ENCODE measurements at places on chromosomes 16 and 17. TPM values are rescaled to one million over a fixed set of nuclear protein-coding genes. Genes with fewer than 3 reads are reported as not detected.
A peak's percentile ranks its signal among the peaks of the same experiment; 100 is the strongest.

DNA sequence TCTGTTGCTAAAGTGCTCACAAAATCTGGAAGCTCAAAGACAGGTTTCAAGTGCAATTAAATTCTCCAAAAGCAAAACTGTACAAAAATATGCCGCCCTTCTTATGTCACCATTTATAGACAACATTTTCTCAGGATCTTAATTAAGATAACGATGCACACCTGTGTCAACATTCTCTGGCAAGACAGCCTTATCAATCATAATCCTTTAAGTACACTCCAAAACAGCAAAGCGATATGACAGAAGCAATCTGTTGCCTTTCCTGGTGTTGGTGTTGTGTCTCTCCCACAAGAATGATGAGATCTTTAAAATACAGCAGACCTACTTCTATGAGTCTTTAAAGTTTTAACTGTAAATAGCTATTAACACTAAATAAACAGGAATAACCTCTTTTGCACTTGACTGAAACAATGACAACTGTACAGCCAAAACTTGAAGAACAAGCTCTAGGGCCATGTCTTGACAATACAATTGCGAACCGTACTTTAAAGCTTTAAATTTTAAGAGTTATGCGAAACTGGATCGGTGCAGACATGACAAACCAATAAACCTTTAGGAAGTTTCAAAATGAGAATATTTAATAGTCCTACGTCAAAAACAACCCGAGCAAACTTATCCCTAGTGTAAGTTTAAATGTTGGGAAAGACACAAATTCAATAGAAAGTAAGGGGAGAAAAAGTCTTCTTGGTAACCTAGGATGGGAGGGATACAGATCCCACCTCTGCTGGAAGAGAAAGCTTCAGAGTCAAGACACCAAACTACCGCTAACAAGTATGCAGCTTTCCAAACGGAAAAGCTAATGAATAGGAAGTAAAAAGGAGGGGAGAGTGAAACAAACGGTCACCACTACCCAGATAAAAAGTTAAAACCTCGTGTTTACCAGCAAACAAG, 3.3 kb upstream of the IRX5 start:
- DNase-seq = no peak
- peaks cover 60% of the 10 kb centered on the region for H3K27me3 ChIP-seq
- peaks cover 23% of the 10 kb centered on the region for H3K4me1 ChIP-seq
- peaks cover 16% of the 10 kb centered on the region for H3K36me3 ChIP-seq
- H3K27ac ChIP-seq = no peak overlapping the region
- H3K4me3 ChIP-seq = peak overlapping the region; percentile 80

GRCh38 chr17:61124562-61124961, 275.1 kb upstream of the TBX2 start:
- no peak overlapping the region for H3K27ac ChIP-seq
- H3K36me3 ChIP-seq = no peaks in the 10 kb centered on the region
- DNase-seq = no peak
- no peak overlapping the region for H3K4me3 ChIP-seq

GRCh38 chr16:3665508-3665907, 11.0 kb downstream of the DNASE1 start:
- DNase-seq = peak; percentile 75
- H3K27me3 ChIP-seq = no peaks in the 10 kb centered on the region
- H3K27ac ChIP-seq = peak overlapping the region; percentile 69
- no peak overlapping the region for H3K4me3 ChIP-seq
- peaks cover 56% of the 10 kb centered on the region for H3K36me3 ChIP-seq
- H3K4me1 ChIP-seq = peaks cover 20% of the 10 kb centered on the region

- no peaks in the 10 kb centered on the region for H3K4me1 ChIP-seq
- peaks cover 5% of the 10 kb centered on the region for H3K27me3 ChIP-seq
- H3K4me3 ChIP-seq = no peak overlapping the region
- no peaks in the 10 kb centered on the region for H3K36me3 ChIP-seq
- H3K27ac ChIP-seq = no peak overlapping the region
- no peak for DNase-seq
These were observed 151.8 kb downstream of the ABCA8 start for GRCh38 chr17:68803164-68803929.

GRCh38 chr17:19867079-19867328, 732 bp downstream of the ULK2 start:
- peak overlapping the region; percentile 75 for H3K27ac ChIP-seq
- DNase-seq = no peak

DNA sequence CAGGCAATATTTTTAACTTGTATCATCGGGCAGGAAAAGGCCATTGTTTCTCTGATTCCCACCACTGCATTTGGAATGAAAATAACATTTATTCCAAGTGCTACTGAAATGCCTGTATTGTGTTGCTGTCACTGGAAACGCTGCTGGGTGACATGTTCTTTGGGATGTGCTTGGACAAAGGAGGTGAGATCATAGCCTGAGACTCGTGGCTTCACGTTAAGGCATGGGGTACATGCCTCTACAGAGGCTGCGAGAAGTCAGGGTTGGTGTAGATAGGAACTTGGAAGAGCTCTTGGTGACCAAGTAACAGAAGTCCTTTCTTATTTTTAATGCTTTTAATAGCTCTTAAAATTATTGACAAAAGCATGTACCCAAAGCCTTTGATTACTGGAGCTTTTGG, 58.8 kb upstream of the MAF start:
- no peak overlapping the region for H3K27ac ChIP-seq
- H3K4me1 ChIP-seq = no peaks in the 10 kb centered on the region
- no peak for DNase-seq
- peaks cover 15% of the 10 kb centered on the region for H3K27me3 ChIP-seq
- no peak overlapping the region for H3K4me3 ChIP-seq

- no peak for DNase-seq
- H3K4me1 ChIP-seq = no peaks in the 10 kb centered on the region
- H3K27me3 ChIP-seq = peaks cover 31% of the 10 kb centered on the region
- H3K36me3 ChIP-seq = no peaks in the 10 kb centered on the region
- no peak overlapping the region for H3K4me3 ChIP-seq
These were observed 14.6 kb downstream of the ABCC3 start for GRCh38 chr17:50649042-50649908.

DNA sequence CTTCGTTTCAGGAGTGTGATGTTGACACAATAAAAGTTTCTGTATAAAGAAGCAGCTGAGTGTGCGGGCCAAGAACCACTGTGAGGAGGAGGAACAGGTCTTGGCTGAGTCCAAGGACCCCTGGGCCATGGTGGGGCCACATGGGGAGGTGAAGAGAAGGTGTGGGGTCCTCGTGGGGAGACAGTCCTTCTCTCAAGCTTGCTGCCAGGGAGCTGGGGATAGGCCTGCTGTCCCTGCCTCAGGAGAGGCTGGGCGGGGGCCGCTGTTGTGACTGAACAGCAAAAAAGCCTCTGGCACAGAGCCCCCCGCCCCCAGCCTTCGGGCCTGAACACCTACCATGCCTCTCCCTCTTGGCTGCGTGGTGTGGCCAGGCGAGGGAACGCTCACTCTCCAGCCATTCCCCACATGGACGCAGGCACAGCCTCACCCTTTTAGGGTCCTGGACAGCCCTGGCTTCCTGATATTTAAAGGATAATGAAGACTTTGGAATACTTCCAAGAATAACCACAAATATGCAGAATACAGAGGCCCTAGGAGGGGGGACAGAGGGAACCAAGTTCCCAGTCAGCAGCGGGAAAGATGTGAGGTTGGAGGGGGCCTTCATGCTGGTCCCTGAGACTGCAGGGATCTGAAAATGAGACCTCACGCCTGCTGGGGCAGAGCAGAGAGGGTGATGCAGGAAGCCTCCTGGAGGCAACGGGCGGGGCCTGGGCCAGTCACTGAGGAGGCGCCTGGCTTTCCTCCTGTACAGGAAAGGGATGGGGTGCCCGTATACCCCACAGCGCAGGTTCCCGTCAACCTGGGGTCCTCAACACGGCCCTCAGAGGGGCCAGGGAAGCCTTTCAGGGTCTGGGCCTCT, 100.0 kb upstream of the CREBBP start:
- H3K4me1 ChIP-seq = peaks cover 7% of the 10 kb centered on the region
- DNase-seq = no peak
- no peak overlapping the region for H3K4me3 ChIP-seq
- no peak overlapping the region for H3K27ac ChIP-seq
- H3K36me3 ChIP-seq = peaks cover 10% of the 10 kb centered on the region
- H3K27me3 ChIP-seq = no peaks in the 10 kb centered on the region

- no peak overlapping the region for H3K27ac ChIP-seq
- no peak overlapping the region for H3K4me3 ChIP-seq
- H3K36me3 ChIP-seq = no peaks in the 10 kb centered on the region
- no peak for DNase-seq
These were observed 76.8 kb downstream of the AIPL1 start for GRCh38 chr17:6358131-6358530.

- peaks cover 29% of the 10 kb centered on the region for H3K27me3 ChIP-seq
- H3K4me3 ChIP-seq = no peak overlapping the region
- no peaks in the 10 kb centered on the region for H3K36me3 ChIP-seq
- H3K27ac ChIP-seq = no peak overlapping the region
- peaks cover 6% of the 10 kb centered on the region for H3K4me1 ChIP-seq
These were observed 798 bp downstream of the CLDN9 start for GRCh38 chr16:3013491-3013951.

DNA sequence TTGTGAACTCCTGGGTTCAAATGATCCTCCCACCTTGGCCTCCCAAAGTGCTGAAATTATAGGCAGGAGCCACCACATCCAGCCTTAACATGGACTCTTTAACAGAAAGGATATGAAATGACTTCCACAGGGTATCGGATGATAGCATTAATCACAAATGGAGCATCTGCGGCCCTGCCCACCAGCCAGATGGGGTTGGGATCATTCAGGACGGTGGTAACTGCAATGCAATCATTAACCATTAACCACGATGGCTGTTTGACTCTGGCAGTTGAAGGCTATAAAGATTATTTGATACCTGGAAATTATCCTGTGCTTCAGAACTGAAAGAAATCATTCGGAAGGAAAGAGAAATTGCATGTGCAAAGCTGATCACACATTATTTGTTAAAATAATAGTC, 5.3 kb upstream of the CHST5 start:
- no peaks in the 10 kb centered on the region for H3K36me3 ChIP-seq
- peaks cover 4% of the 10 kb centered on the region for H3K4me1 ChIP-seq
- no peak overlapping the region for H3K4me3 ChIP-seq
- no peak overlapping the region for H3K27ac ChIP-seq

GRCh38 chr16:88264641-88265285, 118.0 kb upstream of the ZNF469 start:
- peak; percentile 71 for DNase-seq
- peaks cover 5% of the 10 kb centered on the region for H3K27me3 ChIP-seq
- peaks cover 5% of the 10 kb centered on the region for H3K4me1 ChIP-seq
- H3K27ac ChIP-seq = no peak overlapping the region
- no peaks in the 10 kb centered on the region for H3K36me3 ChIP-seq
- H3K4me3 ChIP-seq = no peak overlapping the region

GRCh38 chr17:1890758-1891450, 61.1 kb downstream of the RPA1 start:
- peak overlapping the region; percentile 62 for H3K27ac ChIP-seq
- H3K27me3 ChIP-seq = no peaks in the 10 kb centered on the region
- peaks cover 56% of the 10 kb centered on the region for H3K36me3 ChIP-seq
- H3K4me1 ChIP-seq = peaks cover 5% of the 10 kb centered on the region
- no peak overlapping the region for H3K4me3 ChIP-seq

DNA sequence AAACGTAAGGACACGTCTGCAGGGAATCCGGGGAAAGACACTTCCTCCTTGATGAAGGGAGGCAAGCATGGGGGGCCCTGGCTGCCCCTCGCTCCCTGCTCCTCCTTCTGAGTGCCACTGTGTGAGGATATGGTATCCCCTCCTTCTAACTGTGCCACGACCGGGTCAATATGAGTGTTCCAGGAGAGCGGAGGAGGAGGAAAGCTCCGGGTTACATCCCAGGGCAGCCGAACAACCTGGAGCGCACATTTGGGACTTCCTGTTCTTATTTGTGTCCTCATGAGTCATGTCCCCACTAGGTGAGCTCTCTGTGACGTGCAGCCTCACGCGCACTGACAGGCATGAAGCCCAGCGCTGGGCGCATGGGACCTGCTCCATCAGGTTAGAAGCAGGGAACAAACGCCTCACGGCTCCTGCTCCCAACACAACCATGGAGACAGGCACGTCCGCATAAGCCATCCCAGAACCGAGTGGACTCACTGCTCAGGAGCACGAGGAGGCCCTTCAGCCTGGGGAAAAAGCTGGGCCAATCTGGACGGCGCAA, 92.9 kb upstream of the DNAH17 start:
- no peak for DNase-seq
- H3K27ac ChIP-seq = no peak overlapping the region
- H3K4me1 ChIP-seq = peaks cover 28% of the 10 kb centered on the region
- H3K4me3 ChIP-seq = no peak overlapping the region

DNA sequence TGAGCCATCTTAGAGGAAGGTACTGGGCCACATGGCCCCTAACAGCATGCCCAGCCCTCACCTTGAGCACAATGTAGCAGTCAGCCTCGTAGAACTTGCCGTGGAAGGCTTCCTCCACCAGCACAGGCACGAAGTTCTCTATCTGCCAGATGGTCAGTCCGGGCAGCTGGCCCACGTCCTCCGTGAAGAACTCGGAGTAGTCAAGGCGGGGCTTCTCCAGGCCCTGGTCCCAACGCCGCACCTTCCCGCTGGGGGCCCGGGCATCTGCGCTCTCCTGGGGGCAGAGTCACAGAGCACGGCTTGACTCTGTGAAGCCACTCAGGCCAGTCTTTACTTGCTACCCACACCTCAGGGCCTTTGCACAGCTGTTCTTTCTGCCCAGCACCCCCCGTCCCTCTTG, 7.3 kb downstream of the FLII start:
- no peaks in the 10 kb centered on the region for H3K27me3 ChIP-seq
- H3K36me3 ChIP-seq = peaks cover 62% of the 10 kb centered on the region
- H3K4me3 ChIP-seq = no peak overlapping the region
- H3K4me1 ChIP-seq = peaks cover 6% of the 10 kb centered on the region
- H3K27ac ChIP-seq = no peak overlapping the region

- DNase-seq = no peak
- peaks cover 86% of the 10 kb centered on the region for H3K36me3 ChIP-seq
- H3K27ac ChIP-seq = peak overlapping the region; percentile 26
These were observed 35.6 kb upstream of the ENDOV start for GRCh38 chr17:80379348-80379747.

- H3K4me1 ChIP-seq = no peaks in the 10 kb centered on the region
- no peaks in the 10 kb centered on the region for H3K36me3 ChIP-seq
- no peaks in the 10 kb centered on the region for H3K27me3 ChIP-seq
- H3K4me3 ChIP-seq = no peak overlapping the region
- H3K27ac ChIP-seq = no peak overlapping the region
These were observed 290.4 kb upstream of the MON1B start for GRCh38 chr16:76900285-76901263.

The NUPR1 gene
- not detected for total RNA-seq

The SRCIN1 gene
- 0.26 TPM for total RNA-seq

The KRT14 gene
- not detected for total RNA-seq

The ABCA8 gene
- total RNA-seq = not detected

The CFAP97D1 gene
- not detected for total RNA-seq

The PRAC1 gene
- total RNA-seq = not detected

The MAP2K4 gene
- 32.7 TPM for total RNA-seq

The MYH2 gene
- not detected for total RNA-seq

The NT5M gene
- 8.1 TPM for total RNA-seq

The PPP1R27 gene
- total RNA-seq = not detected

The CCT6B gene
- total RNA-seq = 1.3 TPM

All from activated CD4-positive, alpha-beta T cell treated with anti-CD3 and anti-CD28 coated beads, Interleukin-2, amount 10 ng/mL, durations not matched to agents 24 days and 14 days (primary cell).